Cortex of kidney (tissue), 1 donor: ENCODE measurements at places on chromosomes 7 and 10.

GRCh38 chr10:44011603-44011981, 362.9 kb upstream of the ZNF32 start:
- no peak for DNase-seq

GRCh38 chr7:158343526-158343925, 244.1 kb downstream of the PTPRN2 start:
- no peak for DNase-seq

DNA sequence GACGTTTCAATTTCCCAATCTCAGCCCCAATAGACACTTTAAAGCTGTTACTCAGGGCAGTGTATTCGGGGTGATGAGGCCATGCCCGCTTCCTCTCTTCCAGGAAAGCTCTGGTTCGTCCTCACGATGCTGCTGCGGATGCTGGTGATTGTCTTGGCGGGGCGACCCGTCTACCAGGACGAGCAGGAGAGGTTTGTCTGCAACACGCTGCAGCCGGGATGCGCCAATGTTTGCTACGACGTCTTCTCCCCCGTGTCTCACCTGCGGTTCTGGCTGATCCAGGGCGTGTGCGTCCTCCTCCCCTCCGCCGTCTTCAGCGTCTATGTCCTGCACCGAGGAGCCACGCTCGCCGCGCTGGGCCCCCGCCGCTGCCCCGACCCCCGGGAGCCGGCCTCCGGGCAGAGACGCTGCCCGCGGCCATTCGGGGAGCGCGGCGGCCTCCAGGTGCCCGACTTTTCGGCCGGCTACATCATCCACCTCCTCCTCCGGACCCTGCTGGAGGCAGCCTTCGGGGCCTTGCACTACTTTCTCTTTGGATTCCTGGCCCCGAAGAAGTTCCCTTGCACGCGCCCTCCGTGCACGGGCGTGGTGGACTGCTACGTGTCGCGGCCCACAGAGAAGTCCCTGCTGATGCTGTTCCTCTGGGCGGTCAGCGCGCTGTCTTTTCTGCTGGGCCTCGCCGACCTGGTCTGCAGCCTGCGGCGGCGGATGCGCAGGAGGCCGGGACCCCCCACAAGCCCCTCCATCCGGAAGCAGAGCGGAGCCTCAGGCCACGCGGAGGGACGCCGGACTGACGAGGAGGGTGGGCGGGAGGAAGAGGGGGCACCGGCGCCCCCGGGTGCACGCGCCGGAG, 2.6 kb downstream of the GJD4 start:
- no peak for DNase-seq

GRCh38 chr7:81349044-81349443, 420.8 kb downstream of the HGF start:
- DNase-seq, result no peak

- no peak for DNase-seq
Measured at GRCh38 chr10:116771101-116771958, 29.0 kb upstream of the HSPA12A start.

DNA sequence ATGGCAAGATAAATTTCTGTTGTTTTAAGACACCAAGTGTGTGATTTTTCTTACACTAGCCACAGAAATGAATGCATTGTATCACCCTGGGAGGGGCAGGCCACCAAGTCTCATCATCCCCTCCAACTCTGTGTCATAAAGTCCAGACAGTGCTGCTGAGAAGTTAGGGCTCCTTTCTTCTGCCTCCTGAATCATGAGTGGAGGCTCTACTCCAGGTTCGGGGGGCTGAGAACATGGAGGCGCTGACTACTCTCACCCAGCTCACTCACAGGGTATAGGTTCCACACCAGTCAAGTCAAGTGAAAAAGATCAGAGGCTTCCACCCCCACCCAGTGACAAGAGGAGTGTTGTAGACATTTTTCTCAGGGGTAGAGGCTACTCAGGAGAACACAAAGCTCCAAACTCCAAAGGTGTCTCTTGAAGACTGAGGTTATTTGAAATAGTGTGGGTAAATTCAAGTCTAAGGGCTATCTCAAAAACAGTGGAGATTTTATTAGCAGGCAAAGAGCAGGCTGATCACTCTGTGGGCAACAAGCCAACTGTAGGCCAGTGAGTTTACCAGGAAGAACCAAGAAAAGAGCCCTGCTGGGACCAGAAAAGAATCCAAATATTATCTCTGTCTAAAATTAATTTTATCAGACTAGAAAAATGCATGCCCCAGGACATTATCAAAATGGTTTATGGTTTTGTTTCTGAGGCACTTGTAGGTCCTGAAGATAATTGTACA, 118.6 kb upstream of the RET start:
- DNase-seq, result no peak

- DNase-seq, result no peak
Measured at GRCh38 chr10:117581961-117582360, 39.4 kb downstream of the EMX2 start.

GRCh38 chr7:101671371-101672356, 42.6 kb upstream of the MYL10 start:
- DNase-seq, result no peak

GRCh38 chr7:4957847-4958476, 1.0 kb downstream of the MMD2 start:
- no peak for DNase-seq

DNA sequence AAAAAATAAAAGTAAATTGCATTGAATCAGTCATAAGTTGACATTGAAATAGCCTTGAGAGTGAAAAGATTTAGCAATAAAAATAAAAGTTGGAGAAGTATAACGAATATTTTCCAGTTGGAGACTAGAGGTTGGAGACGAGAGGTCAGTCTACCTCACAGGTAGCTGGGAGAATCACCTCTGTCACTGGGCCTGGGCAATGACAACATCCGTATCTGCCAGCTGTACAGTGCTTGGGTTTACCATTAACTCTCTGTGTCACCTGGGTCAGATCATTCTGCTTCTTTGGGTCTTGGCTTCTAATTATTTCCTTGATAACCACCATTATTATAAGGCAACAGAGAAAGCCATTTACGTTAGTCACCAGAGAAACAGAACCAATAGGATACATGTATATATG, 62.0 kb upstream of the STEAP4 start:
- DNase-seq, result no peak

- DNase-seq, result no peak
Measured at GRCh38 chr7:93720106-93720505, 145.6 kb upstream of the CALCR start.

GRCh38 chr10:118983263-118983662, 46.3 kb upstream of the NANOS1 start:
- DNase-seq, result no peak

GRCh38 chr10:2380218-2380617, 642.9 kb upstream of the ADARB2 start:
- no peak for DNase-seq

DNA sequence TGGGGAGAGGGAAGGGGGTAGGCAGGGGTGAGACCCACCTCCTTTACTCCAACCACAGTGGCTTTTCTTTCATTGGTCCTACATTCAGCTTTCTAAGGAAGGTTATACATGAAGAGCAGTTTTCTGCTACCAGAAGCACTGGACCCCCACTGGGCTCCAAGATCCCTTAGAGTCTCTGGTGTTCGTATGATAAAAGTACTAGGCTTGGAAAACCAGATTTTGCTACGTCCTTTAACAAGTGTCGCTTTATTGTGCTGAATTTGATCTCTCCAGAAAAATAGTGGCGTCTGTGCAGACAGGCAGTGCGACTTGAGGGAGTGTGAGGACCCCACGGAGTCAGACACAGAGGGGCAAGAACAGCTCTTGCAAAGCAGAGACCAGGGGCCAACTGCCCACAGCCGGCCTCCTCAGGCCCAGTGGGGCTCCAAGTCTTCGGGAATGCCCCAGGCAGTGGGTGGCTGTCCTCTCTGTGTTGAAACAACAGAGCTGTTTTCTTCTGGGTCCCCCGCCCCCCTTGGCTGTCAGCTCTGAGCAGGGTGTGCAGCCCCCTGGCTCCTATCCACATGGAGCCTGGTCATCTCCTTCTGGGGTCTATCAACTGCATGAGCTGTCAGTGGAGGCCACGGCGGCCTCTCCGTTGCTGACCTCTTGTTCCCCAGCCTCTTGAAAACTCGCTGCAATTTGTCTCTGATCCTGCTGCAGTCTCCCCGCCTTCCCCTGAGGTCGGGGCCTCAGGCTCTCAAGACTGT, 333.2 kb downstream of the RPS24 start:
- no peak for DNase-seq

GRCh38 chr7:90180011-90180585, 25.8 kb downstream of the STEAP1 start:
- no peak for DNase-seq

- no peak for DNase-seq
Measured at GRCh38 chr10:97466755-97467154, 20.8 kb downstream of the ZDHHC16 start.

DNA sequence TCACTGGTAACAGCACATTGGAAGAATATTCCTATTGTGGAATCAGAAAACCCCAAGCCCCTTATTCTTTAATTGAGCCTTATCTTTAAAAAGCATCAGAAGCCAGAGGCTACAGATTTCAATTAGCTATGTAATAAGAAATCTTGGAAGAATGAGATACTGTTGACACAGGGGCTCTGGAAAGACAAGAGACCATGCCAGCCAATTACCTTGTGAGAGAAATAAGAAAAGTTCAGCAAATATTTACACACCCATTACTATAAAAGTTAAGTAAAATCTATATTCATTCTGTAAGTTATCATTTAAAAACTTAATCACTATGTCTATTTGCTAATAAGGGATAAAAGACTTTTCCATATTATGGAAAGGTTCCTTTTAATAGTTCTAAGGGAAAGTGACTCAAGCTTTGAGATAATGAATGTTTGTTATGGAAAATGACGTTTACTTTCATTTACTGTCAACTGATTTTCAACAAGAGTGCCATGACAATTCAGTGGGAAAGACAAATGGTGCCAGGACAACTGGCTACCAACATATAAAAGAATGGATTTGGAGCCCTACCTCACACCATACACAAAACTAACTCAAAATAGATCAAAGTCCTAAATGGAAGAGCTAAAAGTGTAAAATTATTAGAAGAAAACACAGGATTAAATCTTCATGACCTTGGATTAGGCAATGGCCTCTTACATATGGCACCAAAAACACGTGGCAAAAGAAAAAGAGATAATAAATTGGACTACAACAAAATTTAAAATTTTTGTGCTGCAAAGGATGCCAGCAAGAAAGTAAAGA, 28.3 kb downstream of the ZFAND2A start:
- no peak for DNase-seq

DNA sequence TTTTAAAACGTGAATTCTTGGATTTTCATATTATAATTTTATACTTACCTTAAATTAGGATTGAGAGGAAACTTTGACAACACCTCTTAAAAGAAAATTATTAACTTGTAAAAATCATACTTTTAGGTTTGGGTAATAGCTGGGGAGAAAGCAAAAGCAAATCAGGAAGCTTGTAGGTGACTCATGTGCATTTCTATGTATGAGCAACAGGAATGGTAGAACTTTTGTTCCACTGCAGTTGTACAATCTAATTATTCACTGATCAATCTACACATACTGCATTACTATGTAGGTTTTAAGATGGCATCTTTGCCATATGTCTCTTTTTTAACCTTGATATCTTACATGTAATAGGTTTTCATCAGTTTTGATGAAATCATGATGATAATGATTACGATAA, 223.2 kb downstream of the PRKG1 start:
- DNase-seq, result no peak

DNA sequence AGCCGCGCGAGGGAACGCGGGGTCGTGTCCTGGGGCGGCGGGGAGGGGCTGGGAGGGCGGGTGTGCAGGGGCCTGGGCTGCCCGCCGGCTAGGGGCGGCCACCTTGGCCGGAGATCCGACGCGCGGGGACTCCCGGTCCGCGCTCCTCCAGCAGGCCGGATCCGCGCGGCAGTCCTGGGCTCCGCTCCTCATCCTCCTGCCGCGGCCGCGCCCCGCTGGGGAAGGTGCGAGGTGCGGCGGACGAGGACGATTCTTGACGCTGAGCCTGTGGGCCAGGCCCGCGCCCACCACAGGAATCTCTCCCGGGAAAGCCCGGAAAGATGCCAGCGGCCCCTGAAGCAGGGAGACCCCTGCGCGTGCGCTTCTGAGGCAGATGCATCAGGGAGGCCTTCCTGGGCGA, 6.6 kb upstream of the OGDHL start:
- DNase-seq, result no peak

GRCh38 chr10:132118366-132118765, 52.6 kb downstream of the JAKMIP3 start:
- DNase-seq, result no peak

DNA sequence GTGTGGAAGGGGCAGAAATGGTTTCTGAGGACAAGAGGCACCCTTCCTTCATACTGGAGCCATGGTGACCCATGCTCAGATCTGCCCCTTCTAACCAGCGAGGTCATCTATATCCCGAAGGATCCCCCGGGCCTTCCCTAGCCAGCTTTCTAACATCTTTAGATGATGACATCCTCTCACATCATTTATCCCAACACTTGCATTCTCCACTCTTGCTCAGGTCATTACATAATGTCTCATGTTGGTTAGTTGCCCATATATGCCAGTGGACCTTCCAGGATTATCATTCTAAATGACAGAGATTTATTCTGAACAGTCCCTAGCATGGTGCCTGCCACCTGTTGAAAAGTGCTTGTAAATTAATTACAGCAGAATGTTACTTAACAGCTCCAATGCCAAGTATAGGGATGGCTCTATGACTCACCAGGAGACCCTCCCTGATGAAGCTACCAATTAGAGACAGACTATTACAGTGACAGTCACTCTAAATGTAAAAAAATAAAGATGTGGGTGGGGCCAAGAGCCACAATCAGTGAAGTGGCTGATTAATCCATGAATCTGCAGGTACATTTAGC, 22.6 kb upstream of the ABLIM1 start:
- DNase-seq, result no peak

- DNase-seq, result no peak
Measured at GRCh38 chr10:124381011-124381611, 37.6 kb downstream of the OAT start.

GRCh38 chr7:28076423-28077200, 104.0 kb downstream of the JAZF1 start:
- DNase-seq, result no peak

DNA sequence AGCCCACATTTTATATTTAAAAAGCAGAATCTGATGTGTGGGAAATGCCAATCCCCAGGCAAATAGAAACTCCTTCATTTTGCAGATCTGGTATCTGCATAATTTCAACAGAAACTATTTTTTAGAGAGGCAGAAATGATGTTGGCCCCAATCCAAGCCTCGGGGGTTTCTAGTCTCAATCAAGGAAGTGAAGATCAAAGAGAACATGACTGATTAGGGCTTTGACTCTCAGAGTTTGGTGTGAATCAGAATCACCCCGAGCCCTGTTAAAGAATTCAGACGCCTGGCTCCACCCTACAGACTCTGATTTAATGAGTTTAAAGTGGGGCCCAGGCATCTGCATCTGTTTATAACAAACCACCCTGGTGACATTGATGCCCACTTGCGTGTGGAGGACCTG, 36.7 kb upstream of the UBE2H start:
- no peak for DNase-seq
